ENCODE measurements at places on chromosomes 1 and 21.

DNA sequence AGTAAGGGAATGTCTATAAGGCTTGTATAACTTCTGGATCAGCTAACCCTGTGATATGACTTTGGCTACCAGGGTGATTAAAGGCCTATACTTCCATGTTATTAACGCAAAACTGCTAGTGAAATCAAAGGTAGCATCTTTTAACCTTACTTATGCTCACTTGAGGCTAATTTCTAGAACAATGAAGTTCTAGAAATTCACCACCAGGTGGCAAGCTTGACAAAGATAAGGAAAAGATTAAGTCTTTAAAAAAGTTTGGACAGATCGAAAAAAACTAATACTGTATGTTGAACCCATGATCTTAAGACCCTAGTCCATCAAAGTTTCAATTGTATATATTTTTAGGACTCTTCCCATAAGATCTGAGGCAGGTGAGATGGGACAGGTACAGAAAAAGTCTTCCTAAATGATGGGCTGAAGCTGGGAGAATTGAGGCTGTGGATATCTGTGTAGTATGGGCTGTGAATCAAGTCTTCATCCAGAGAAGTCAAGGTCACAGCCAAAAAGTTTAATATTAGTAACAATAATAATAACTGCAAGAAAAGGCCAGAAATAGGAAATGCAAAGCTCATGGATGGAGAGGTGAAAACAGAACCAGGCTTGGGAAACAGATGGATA, 18.8 kb downstream of the KYAT3 start:
- no peak for DNase-seq

- DNase-seq = no peak
Observed at GRCh38 chr1:161089251-161089924, at the start of gene NECTIN4. Gene NECTIN4 (minus strand): TSS chr1:161089558. CDS start chr1:161089296, 262 bp downstream.

- no peak for DNase-seq
Observed at GRCh38 chr1:201719812-201720521, 109.0 kb upstream of the IPO9 start.

DNA sequence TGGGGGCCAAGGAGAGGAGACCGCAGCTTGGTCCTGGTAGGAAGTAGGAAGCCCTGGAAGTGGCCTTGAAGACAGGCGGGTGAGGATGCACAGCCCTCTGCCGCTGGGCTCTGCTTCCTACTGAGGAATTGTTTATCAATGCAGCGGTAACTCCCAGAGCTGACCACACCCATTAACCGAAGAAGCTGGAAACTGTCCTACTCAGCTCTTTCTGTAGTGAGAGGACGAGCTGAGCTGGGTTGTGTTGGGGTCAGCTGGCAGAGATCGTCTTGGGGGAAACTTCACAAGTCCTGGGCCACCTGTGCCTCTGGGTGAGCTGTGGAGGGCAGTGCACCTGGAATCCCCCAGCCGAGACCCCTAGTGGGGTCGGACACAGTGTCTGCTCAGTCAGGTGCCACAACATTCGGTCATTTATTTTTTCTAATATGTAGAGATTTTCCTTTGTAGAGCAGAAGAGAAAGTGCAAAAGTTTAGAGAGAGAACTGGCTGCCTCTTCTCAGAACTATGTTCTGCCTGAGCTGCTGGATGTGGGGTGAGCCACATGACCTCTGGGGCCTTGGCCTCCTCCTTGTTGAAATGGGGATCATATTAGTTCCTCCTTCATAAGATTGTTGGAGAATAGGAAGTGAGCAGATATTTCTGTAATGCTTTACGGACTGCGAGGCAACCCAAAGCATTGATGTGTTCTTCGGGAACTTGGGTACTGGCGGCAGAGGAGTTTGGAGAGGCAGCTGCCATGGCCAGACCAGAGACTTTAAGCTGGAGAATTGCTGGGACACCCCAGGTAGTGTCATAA, 3.6 kb downstream of the NECAP2 start:
- no peak for DNase-seq

GRCh38 chr1:152870831-152871730, 7.0 kb upstream of the SMCP start:
- DNase-seq = no peak

GRCh38 chr1:169009666-169010065, 96.8 kb upstream of the ATP1B1 start:
- DNase-seq = no peak

GRCh38 chr1:172421974-172422604, 1.6 kb downstream of the C1orf105 start:
- DNase-seq = no peak

DNA sequence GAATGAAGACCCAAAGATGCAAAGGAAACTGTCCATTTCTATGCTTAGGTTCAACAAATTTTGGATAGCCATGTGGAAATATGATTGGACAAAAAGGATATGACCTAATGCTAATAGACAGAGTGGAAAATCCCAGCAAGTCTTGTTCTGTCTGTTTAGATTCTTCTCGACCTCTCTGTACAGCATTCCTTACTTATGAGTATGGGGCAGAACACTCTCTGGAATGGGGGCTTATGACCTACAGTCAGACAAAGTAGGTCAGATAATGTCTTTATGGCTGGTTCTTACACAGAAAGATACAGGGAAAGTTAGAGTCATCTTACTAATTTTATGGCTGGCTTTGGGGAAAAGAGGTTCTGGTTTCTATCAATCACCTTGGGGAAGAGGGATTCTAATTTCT, 2.8 kb downstream of the GCSAML start:
- DNase-seq = no peak
